NCI-H187 treated with DMSO at 0.1 percent for 48 hours (cell line): ENCODE measurements at places on chromosomes 5 and 9.

GRCh38 chr5:72784129-72784528, 32.3 kb upstream of the TNPO1 start:
- no peak for DNase-seq

DNA sequence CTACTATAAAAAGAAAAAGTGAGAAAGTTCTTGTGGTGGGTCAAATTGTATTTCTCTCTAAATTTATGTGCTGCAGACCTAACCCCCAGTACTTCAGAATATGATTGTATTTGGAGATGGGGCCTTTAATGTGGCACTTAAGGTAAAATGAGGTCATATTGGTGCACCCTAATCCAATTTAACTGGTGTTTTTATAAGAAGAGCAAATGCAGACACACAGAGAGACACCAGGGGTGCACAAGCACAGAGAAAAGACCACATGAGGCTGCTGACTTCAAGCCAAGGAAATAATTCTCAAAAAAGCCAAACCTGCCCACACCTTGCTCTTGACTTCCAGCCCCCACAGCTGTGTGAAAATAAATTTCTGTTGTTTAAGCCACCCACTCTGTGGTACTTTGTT, 80.2 kb upstream of the HTR4 start:
- no peak for DNase-seq

- DNase-seq, result no peak
Observed at GRCh38 chr9:129945314-129945713, 97.7 kb downstream of the FNBP1 start.

- DNase-seq, result no peak
Observed at GRCh38 chr5:159412284-159413046, 82.2 kb upstream of the IL12B start.

DNA sequence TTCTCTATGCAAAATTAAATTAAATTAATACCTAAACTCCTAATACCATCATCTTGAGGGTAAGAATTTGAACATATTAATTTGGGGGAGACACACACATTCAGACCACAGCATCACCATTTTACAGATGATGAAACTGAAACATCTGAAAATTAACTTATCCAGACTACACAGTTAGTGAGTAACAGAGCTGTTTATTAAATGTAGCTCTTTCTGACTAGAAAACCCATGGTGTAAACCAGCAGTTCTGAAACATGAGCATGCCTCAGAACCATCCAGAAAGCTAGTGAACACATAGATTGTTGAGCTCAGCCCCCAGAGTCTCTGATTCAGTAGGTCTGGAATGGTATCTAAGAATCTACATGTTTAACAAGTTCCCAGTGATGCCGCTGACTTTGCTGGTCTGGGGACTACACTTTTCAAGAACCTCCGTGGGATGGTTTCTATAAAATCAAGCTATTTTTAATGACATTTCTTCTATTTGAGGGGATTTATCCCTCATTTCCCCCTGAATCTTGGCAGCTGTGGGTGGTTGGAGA, 113.5 kb downstream of the RORB start:
- no peak for DNase-seq

- DNase-seq, result no peak
Observed at GRCh38 chr5:141783005-141783946, 94.9 kb downstream of the PCDH1 start.

DNA sequence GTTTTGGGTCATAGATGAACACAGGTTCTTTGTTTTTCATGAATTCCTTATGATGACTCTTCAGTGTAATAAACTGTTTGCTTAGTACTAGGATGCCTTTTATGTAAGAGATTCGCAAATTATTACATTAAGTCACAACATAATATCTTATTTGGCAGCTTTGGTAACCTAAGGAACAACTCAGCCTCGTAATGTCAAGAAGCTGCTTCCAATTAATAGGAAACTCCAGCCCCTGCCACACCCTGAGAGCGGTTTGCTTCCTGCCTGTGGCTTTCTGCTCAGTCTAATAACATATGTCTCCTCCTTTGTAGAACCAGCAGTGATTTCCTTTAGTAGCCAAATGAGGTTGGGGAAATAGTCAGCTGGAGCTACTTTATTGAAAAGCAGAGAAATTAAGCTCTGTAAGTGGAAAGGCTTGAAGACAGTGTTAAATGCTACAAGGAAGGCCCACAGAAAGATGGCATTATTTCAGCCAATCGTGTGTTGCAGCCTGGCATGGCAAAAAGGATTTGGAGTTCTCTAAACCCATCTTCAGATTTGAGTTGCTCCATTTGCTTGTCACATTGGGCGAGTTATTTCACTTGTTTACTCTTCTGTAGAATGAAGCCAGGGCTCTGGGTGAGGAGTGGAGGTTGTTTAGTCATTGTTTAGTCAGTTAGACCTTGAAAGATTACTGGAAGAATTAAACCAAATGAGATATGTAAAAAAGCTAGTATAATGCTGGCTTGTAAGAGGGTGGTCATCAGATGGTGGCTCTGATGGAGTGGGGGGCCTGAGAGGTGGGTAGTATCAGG, 54.1 kb downstream of the MTAP start:
- DNase-seq, result no peak

GRCh38 chr5:139985733-139986132, 57.4 kb downstream of the NRG2 start:
- DNase-seq, result no peak

GRCh38 chr9:104700306-104700705, 6.0 kb downstream of the OR13D1 start:
- DNase-seq, result no peak

GRCh38 chr5:166004006-166004405, 2287.4 kb upstream of the WWC1 start:
- no peak for DNase-seq

- DNase-seq, result no peak
Observed at GRCh38 chr5:115306011-115306536, 9.6 kb upstream of the CCDC112 start.

- no peak for DNase-seq
Observed at GRCh38 chr5:139577689-139578290, 16.7 kb downstream of the UBE2D2 start.

GRCh38 chr5:21810737-21811316, 1042.3 kb downstream of the CDH12 start:
- no peak for DNase-seq

- DNase-seq, result no peak
Observed at GRCh38 chr5:178535299-178536175, 54.7 kb downstream of the COL23A1 start.

- no peak for DNase-seq
Observed at GRCh38 chr5:132460846-132461568, 29.6 kb downstream of the IRF1 start.

GRCh38 chr9:37801287-37801850, 772 bp downstream of the DCAF10 start:
- no peak for DNase-seq

DNA sequence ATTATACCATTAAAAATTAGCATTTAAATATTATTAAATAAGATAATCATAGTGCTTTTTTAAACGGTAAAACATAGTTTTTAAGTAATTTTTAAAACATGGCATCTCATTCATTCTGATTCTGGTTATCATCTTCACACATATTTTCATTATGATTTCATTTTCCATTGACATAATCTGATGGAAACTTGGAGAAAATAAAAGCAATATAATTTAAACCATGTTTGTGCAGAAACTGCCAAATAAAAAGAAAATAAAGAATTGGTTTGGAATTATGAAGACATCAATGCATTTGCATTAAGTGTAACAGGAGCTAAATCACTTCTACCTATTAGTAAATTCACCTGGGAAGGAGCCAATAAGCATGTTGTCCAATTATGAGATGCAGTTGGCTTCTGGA, 490.1 kb upstream of the CD180 start:
- no peak for DNase-seq

- no peak for DNase-seq
Observed at GRCh38 chr5:142881076-142881783, 111.1 kb downstream of the ARHGAP26 start.

DNA sequence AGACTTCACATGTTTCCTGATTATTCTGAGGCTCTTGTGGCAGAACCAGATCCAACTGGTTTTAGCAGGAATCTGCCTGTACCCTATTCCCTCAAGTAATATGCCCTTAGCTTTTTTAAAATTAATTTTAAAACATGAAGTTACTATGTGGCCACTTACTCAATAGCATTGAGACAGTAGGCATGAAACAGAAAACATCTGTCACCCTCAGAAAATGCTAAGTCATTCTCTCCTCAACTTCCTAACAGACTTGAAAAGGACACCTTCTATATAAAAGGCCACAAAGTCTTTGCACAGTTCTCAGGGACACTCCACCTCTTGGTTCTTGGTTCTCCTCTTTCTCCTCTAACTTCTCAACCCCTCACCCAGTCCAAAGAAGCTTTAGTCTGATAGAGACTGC, 277.8 kb downstream of the RAB3C start:
- no peak for DNase-seq

DNA sequence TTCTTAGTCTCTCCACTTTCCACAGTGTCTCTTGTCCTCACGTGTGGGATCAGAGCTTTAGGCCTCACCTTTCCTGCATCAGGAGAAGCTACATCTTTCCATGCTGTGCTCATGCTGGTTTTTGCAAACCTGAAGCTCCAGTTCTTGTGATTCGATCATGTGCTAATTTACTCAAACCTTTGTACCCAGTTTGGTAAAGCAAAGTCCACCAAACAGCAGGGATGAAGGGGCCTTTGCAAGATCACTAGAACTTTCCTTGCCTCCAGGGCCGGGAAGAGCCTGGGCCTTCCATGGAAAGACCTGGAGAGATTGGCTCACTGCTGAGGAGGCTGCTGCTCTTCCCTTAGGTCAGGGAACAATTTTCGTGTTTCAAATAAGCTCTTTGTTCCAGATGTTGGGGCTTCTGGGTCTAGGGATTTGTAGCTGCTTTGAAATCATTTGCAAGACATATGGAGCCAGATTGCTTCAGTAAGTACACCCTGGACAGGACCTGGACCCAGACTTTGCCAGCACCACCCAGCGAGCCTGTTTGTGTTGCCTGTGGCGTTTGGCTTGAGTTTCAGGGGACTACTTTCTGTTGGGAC, 18.7 kb upstream of the SPATA31E1 start:
- DNase-seq, result no peak

- no peak for DNase-seq
Observed at GRCh38 chr5:73693573-73694061, 67.6 kb downstream of the ARHGEF28 start.

- no peak for DNase-seq
Observed at GRCh38 chr5:6370580-6370979, 7.8 kb downstream of the MED10 start.

- DNase-seq, result no peak
Observed at GRCh38 chr9:93183663-93184431, at the start of gene WNK2. WNK2 (plus strand) TSS chr9:93184139; CDS start chr9:93184930, 791 bp downstream.

DNA sequence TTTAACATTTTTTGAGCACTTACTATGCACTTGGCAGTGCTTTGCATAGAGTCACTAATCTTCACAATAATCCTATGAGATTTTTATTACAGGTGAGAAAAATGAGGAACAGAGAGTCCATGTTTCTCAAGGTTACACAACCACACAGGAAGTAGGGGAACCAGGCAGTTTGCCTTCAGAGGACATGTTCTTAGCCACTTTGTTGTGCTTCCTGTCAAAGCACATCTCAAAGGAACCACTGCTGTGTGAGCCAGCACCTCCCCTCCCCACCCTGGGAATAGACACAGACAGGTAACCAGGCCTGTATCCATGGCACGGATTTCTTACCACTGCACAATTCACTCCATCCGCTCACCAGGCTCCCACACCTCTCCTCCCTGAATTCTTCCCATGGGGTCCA, 6.3 kb upstream of the DNAJB5 start:
- DNase-seq, result no peak

DNA sequence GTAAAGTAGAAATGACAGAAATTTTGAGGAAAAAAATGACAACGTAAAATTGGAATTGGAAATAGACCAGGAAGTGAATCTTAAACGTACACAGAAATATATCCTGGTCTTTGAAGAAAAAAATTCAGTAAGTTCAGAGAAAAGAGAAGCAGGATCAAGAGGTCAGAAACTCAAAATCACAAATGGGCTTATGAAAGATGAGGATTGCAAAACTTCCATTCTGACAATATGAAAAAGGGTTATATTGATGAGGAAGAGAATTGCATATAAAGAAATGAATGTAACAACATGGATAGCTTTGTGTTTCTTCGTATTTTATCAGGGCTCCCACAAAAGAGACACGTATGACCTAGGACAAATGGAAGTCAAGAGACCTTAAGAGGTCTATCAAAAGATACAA, 58.1 kb downstream of the OXCT1 start:
- no peak for DNase-seq

DNA sequence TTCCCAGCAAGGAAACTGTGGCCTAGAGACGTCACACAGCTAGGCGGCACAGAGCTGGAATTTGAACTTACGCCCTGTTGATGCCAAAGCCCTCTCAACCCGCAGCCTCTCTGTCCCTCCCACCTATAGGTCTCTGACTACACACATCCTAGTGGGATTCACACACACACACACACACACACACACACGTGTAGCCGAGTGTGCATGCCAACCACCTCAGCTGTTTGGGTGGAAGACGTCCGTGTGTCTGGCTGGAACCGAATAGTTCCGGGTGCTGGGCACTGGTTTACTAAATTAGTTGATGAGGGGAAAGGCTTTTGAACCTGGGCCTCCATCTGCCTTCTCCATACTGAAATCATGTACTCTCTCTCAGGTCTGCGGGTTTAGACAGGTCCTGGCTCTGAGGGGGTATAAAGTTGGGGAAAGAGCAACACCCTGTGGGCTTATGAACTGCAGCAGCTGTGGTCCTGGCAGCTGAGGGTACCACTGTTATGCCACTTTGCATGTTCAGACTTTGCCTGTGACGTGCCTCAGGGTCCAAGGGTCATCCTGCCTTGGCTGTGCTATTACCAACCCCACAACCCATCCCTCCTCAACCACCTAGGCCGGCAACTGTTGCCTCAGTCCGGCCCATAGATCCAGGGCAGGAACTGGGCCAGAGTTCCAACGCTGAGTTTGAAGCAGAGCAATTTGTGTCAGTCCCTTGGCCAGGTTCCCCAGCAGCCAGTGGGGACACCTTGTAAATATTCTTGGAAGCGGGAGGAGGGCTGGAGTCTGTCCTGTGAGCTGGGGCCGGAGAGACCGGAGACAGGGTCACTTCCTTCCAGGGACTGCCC, 50.5 kb downstream of the PSD2 start:
- no peak for DNase-seq

- DNase-seq, result no peak
Observed at GRCh38 chr5:72234265-72234700, 85.8 kb downstream of the MRPS27 start.

- DNase-seq, result no peak
Observed at GRCh38 chr9:134408939-134409737, 82.9 kb downstream of the RXRA start.

DNA sequence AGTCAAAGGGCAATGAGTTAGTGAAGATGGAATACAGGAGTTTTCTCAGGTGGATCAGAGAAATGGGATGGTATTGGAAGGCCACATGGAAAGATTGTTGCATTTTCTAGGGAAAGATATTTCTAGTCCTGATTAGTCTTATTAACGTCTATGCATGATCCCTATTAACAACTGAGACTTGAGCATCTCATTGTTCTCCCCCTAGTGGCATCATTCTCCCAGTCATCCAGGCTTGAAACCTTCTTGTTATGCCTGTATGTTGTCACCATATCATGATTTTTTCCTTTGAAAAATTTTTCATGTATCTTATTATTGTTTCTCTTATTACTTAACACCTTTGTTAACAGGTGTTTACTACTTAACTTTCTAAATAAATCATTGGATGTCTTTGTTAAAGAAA, 34.4 kb downstream of the KIF2A start:
- DNase-seq, result no peak

- DNase-seq, result no peak
Observed at GRCh38 chr5:113068559-113068958, 92.0 kb downstream of the DCP2 start.

- DNase-seq, result no peak
Observed at GRCh38 chr5:86864051-86864450, 246.3 kb downstream of the COX7C start.
